ENCODE measurements at places on chromosomes 4 and X. TPM values are rescaled to one million over a fixed set of nuclear protein-coding genes. Genes with fewer than 3 reads are reported as not detected.

The PPP2R3B gene
- total RNA-seq, result 8.7 TPM

The MAGED4B gene
- total RNA-seq, result 4.1 TPM

The F11 gene
- total RNA-seq, result 0.48 TPM

The GABRG1 gene
- total RNA-seq, result not detected

The CCSER1 gene
- total RNA-seq, result 11.2 TPM

The MAGEB2 gene
- total RNA-seq, result not detected

The MAGEA11 gene
- not detected for total RNA-seq

The CT45A5 gene
- total RNA-seq, result not detected

The PNMA5 gene
- not detected for total RNA-seq

The NUP54 gene
- total RNA-seq, result 31.5 TPM

The HPGD gene
- total RNA-seq, result 159 TPM

The BEND2 gene
- total RNA-seq, result not detected

The GRIA3 gene
- 0.85 TPM for total RNA-seq

GRCh38 chr4:11543706-11544105 is 115.0 kb upstream of the HS3ST1 start:
- DNase-seq, result no peak

GRCh38 chr4:79331126-79331876 is 5.4 kb upstream of the NAA11 start:
- DNase-seq, result peak; percentile 20

- DNase-seq, result no peak
Observed at GRCh38 chr4:125358453-125358852, 43.7 kb downstream of the FAT4 start.

DNA sequence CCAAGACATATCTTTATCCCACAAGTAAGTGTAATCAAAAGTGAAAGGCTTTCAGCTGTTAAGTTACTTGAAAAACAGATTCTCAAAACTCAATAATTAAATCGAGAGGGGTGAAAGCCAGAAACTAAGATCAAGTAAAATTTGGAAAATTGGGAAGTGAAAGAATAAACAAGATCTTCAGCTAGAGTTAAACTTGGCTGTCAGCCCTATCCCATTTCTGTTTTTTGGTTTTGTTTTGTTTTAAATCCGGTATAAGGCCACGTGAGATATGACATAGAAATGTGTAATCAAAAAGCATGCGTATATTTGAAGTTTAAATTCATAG is 856.8 kb downstream of the STIM2 start:
- no peak for DNase-seq

- no peak for DNase-seq
Observed at GRCh38 chr4:14865804-14866203, 136.5 kb upstream of the CPEB2 start.

DNA sequence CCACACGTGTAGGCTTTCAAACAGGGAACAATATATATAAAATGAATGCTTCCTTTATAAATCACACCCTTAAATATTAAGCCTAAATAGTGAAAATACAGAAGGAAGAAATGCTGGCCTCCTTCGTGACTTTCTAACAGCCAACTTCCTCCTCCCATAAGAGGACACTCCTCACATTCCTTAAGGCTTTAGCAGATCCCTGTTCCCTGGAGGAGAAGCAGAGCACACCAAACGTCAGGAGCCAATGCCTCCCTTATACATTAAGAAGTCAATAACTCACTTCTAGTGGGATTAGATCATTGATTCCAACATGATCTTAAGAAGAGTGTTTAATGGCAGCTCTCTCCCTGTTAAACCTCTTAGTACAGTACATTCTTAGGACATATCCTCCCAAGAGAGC is 108.4 kb upstream of the FAM241A start:
- no peak for DNase-seq

DNA sequence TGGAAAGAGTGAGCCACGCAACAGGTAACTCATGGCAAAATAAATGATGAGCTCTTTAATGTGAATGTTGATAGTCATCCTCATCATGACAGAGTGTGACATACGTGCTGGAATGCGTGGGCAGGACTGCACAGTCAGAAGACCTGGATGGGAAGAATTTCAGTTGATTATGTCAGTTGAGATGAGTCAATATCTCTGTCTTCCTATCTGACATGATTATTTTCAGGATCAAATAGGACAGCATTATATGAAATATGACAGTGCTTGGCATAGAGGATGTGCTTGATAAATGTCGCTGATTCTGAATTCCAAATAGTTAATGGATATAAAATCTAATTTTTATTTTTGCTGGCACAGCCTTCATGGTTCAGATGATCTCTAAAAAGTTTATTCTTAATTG is 95.1 kb downstream of the IL15 start:
- no peak for DNase-seq

DNA sequence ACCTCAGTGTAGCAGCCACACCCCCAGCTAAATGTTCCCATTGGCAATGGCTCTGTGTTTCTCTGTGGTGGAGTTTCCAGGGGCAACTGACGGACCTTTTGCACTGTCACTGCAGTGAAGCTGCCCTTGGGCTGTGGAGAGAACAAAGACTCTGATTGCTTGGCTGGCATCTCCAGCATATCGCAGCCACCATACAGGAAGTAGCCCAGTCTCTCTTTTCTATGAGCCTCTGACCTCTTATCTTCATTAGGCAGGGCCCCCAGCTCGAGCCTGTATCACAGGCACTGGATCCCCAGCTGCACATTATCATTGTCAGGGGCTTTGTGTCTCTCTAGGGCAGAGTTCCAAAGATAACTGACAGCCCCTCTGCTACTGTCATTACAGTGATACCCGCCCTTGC is 483.5 kb downstream of the ARAP2 start:
- no peak for DNase-seq

DNA sequence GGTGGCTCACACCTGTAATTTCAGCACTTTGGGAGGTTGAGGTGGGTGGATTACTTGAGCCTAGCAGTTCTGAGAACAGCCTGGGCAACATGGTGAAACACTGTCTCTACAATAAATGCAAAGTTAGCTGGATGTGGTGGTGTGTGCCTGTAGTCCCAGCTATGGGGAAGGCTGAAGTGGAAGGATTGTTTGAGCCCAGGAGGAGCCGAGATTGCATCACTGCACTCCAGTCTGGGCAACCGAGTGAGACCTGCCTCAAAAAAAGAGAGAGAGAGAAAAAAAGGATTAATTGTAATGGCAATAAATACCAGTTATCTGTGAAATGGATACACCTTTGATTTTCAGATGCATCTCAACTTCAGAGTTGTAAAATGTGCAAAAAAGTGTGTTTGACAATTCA is 58.8 kb downstream of the SPRY1 start:
- DNase-seq, result no peak

- no peak for DNase-seq
Observed at GRCh38 chr4:7908668-7909067, 31.0 kb downstream of the AFAP1 start.

GRCh38 chrX:9447906-9448305 is 17.0 kb upstream of the TBL1X start:
- DNase-seq, result no peak

DNA sequence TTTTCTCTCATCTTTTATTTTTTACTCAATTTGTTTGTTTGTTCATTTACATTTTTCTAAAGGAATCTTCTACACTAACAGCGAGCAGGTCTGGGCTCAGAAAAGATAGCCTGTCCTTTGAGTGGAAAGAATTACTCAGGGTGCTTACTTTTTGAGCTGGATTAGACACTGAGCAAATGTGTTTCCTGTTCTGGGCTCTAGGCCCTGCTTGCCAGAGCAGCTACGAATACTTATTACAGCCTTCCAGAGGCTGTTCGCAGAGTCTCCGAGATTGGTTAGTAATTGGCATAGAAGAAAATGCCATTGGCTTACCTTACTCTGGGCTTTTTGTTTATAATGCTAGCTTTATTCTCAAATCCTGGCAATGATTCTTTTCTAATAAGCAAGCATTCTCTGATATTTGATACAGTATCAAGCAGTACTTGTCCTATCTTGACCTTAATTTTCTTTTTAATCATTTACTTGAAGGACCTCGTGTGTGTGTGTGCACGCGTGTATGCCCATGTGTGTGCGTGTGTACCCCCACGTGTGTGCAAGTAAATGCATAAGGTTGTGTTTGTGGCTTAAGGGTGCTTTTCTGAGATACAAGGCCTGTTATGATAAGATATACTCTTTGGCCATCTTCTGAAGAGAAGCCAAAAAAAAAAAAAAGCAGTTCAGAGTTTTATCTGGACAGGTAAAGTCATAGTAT is 76.2 kb upstream of the GRXCR1 start:
- no peak for DNase-seq

DNA sequence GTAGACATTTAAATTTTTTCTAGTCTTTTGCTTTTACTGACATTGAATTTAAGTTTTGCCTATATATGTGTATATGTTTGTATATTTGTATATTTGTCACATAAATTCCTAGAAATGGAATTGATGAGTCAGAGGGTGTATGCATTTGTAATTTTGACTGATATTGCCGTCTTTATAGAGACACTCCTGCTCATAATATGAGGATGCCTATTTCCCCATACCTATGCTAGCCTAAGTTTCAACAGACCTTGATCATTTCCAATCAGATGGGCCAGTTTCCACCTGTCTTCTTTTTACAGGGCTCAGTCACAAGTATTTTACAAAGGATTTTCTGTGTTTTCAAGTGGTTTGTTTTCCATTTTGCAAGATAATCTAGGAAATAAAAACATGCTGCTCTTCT is 10.8 kb downstream of the PDLIM5 start:
- no peak for DNase-seq

DNA sequence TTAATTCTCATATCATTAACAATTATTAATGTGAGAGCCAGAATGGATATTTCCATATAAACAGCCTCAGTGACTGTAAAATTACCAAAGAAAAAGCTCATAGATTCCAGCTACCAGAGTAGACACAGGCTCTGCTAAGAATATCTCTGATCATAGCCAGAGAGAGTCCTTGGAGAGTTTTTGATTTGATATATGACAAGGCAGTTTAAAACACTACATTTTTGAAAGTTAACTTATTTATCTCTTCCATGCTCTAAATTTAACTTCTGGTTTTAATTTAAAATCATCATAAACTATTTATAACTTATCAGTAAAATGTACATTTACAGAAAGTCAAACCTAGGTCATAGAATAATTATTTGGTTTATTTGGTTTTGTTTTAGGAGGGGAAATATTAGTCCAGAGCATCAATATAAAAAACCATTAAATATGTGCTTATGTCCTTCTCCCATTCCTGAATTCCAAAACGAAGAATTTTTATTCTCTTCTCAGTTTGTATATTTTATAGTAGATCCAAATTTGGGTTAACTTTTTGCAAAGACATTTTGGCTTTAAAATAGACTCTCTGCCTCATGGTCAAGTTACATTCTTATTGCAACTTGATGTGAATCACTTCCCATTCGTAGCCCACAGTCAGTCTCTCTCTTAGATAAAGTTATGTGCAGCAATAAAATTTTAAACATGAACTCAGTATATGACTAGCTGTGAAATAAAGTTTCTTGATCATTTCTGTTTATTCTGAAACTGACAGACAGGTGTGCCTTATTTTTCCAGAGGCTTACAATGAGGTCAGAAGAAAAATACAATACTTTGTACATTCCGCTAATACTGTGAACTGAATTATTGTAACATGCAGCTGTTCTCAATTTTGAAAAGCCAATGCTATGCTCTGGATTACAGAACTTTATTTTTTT is 267.1 kb downstream of the PAPSS1 start:
- DNase-seq, result no peak

- DNase-seq, result no peak
Observed at GRCh38 chr4:179836179-179837075, 2394.2 kb upstream of the AGA start.

GRCh38 chr4:101265816-101266172 is 81.5 kb downstream of the PPP3CA start:
- DNase-seq, result no peak

DNA sequence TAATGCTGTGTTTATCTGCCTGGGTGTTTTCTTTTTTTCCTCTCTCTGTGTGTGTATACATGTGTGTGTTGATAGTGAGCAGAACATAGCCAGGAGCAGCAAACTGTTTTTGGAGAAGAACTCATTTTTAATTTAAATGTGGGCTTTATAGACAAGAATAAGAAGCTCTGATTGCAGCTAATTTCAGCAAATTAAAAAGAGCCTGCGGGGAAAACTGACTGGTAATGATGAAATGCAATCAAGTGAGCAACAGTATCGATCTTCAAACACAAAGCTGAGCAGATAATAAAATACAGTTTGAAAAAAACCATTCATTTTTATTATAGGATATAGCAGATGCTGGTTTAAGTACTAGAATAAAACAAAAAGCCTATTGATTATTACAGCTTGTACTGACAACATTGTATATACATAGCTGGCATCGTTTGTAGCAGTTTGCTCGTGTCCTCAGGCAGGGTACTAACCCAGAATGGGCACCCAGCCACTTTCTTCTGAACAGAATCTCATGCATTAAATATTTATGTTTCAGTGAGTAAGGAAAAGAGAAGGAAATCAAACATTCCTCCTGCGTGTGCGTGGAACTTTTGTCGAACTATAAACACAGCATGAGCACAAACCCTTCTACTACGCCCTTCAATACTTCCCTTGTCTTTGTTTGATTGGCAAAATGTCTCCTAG is 73.5 kb upstream of the ZFP42 start:
- DNase-seq, result no peak

- no peak for DNase-seq
Observed at GRCh38 chrX:11698702-11699101, 33.0 kb upstream of the ARHGAP6 start.

GRCh38 chr4:104979083-104979760 is 167.5 kb upstream of the TET2 start:
- DNase-seq, result no peak

- no peak for DNase-seq
Observed at GRCh38 chr4:180953572-180953971, 1289.6 kb upstream of the TENM3 start.

DNA sequence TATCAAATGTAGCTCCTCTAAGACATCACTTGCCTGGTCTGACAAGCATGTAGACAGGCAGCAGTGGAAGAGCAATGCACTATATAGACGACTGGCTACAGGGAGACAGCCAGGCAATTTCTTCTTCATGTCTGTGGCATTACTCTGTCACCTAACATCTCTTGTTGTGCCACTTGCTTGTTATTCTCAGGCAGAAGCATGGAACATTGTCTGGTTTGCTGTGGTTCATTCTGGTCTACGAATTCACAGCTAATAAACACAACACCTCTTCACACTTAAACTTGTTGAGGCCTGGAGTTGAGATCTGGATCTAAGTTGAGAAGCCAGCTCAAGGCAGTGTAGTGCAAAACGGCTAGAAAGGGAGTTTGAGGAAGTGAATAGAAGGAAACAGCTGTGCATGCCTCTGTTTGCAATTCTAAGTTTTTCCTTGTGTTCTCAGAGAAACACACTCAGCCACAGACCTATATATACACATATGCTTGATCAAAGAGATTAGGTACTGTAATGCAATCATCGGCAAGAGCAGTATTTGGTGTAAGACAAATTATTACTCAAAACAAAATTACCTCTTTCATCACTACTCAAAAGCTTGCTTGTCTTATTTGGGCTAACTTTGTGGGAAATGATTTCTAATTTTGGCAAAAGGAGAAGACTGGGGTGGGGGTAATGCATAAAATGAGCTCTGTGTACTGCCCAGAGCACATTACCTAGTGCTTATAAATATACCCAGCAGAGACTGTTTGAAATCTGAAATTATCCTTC is 243.8 kb downstream of the PPP3CA start:
- peak; percentile 33 for DNase-seq

All from colonic mucosa (tissue), 4 donors.